GF-D8 (cell line): ENCODE measurements at places on chromosomes 6 and 20.

DNA sequence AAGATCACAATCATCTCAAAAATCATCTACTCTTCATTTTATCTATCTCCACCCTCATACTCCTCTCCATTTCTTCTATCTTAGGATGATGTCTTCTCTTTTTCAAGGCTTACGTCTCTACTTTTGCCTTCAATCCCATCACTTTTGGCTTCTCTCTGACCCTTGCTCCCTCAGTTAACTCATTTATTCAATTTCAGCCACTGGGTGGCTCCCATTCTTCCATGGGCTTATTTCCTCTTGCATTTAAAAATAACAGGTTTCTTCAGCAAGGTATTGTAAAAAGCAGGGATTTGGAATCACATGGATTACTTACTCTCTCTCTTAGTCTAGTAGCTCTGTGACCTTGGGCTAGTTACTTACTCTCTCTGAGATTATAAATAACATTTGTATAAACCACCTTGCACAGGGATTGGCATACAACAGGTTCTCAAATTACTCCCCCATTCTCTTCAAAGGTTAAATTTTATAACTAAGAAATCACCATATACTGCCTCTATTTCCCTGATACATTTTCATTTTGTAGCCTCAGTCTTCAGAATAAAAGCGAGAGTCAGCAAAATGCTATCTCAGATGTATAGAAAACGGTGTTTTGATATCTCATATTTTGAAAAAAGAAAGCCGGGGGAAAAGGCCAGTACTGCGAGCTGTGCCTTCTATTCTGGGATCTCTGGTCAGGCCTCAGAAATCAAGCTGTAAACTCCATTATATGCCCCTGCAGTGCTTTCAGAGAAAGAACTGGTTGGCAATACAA is 5.5 kb downstream of the ZSCAN12 start:
- no peak for DNase-seq

DNA sequence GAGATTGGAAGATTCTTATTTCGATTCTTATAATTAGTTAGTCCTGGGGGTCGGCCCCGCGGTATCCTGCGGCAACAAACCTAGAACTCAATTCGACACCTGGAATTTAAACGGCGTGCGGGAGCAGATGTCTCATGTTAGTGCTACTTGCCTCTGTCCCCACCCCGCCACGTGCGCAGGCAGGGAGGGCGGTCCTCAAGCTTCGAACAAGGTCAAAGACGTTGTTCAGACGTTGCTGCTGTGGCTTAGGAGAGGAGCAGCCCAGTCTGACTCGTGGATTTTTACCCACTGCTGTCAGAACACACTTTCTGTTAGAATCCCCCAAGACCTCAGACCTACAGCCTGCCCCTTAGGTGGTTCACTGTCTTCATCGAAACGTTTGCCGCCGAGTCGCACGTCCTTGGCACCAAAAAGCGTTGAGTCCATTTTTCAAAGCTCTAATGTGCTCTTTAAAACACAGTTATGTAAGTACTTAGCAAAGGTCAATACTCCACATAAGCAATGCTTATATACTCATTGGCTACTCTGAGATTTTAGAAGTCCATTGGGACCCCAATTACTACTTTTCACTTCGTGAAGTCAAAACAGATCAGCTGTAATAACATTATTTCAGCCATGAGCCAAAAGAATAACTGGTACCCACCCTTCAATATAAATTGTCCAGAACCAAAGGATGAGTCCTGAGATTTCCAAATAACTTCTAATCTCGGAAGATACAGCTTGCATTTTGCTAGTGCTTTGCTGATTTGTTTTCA is 2.7 kb upstream of the C6orf62 start:
- no peak for DNase-seq

GRCh38 chr6:25671652-25672051 is 19.6 kb downstream of the SCGN start:
- no peak for DNase-seq

GRCh38 chr20:23091721-23092383 is 5.7 kb upstream of the CD93 start:
- no peak for DNase-seq

- DNase-seq = no peak
These were observed 268.5 kb upstream of the QKI start for GRCh38 chr6:163146036-163146435.

DNA sequence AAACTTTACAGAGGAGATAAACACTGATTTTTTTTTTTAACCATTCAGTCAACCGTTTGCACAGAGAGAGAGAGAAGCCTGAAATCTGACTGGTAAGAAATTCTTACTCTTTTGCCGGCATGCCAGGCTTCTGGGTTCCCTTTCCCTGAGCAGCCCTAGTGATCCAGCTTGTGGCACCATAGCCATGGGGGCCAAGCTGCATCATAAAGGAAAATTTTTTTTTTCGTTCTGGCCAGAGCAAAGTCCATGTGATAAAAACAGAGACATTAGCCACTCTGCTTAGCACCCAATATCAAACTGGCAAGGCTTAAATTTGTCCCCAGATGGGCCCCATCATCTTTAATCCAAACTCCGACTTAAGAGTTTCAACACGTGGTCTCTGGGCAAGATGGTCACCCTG is 44.5 kb downstream of the CEP85L start:
- no peak for DNase-seq

DNA sequence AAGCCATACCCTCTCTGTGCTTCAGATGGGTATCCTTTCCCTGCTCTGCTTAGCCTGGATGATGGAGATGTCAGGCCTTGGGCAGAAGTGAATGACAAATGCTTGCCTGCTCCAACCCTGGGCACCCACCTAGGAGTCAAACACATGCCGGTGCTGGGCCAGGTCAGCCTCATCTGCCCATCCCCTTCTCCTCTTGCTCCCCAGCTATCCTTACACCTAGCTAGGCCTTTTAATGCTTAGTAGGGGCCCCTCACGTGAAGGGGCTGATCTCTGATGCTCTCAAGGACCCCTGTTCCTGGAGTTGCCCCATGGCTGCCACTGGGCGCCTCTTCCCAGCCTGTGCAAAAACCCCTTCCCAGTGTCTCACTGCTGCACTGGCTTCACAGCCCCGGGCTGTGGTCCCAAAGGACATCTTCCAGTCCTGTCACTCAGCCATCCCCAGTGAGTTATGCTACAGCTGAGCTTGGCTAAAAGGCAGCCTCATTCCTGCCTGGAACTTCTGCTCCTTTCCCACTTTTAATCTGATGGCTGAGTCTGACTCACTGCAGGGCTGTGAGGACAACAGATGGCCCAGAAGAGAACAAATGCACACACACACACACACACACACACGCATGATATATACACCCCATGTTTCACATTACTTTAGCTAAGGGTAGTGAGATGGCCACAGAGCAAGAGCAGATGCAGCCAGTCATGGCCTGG is 12.8 kb upstream of the SDCBP2 start:
- no peak for DNase-seq

GRCh38 chr6:46629691-46630090 is 22.9 kb downstream of the CYP39A1 start:
- no peak for DNase-seq

DNA sequence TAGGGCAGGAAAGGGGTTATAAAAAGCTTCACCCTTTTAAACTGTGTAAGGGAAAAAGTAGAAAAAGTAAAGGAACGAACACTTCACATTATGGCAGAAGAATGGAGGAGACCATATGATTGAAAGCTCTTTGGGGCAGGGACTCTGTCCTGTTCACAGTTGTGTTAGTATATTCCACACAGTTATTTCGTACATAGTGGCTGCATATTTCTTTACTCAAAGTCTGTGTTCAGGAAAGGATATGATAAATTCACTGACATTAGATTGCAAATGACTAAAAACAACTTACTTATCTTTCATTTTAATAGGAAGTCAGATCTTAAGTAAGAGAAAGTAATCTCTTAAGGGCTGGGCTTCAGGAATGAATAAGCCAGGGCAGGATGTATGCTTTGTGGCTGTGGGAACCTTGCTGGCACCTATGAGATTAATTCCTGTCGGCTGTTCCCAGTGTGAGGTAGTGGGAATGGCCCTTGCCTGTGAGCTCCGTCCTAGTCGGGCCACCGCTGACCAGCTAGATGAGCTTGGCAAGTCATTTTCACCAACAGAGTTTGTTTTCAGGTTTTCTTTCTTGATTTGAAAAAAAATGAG is 11.2 kb downstream of the PPP1R14C start:
- DNase-seq = no peak

DNA sequence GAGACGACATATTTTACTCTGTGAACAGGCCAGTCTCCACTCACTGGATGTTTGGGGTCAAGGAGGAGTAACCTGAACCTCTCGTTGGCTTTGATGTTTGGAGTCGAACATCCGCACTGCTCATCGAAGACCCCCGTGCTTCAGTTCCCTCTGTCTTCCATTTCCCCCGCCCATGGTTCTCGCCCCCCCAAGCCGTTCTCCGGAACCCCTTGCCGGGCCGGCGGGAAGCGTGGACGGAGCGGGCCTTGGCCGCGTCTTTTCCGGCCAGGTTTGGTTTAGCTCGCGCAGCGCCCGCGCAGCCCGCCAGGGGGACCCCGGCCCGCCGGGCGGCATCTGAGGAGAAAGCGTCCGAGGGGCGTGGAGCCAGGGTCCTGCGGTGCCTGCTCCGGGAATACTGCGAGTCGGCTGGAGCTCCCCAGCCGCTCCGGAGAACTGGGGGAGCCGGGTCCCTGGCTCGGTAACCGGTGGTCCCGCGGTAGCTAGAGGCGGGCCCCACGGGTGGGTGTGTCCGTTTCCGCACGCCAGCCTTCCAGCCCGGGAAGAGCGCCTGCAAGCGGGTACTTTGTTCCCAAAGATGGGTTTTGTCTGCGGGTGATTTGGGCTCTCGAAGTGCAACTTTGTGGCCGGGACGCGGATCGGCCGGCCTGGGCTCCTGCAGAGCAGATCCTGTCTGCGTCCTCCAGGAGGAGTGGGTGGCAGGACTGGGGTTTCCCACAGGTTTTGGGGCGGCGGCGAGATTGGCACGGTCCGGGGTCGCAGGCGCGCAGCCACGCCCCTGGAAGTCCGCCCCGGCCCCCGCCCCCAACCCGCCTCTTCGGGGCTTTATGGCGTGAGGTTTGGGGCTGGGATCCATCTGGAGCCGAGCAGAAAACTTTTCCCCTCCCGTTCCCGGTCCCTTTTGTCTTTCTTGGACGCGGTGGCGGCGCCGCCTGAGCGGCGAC is at the start of gene TMEM200A:
TSS of gene TMEM200A (plus strand) at position 852 of the 941 bp plus-strand sequence. CDS start 74,406 bp downstream, outside the sequence.
- no peak for DNase-seq

- DNase-seq = no peak
These were observed 60.9 kb downstream of the BCAS4 start for GRCh38 chr20:50855498-50856474.

GRCh38 chr6:12301018-12301417 is 10.9 kb downstream of the EDN1 start:
- no peak for DNase-seq

GRCh38 chr6:36615018-36615761 is 21.0 kb downstream of the SRSF3 start:
- DNase-seq = peak; percentile 50

GRCh38 chr6:43338243-43338642 is 29.6 kb upstream of the CRIP3 start:
- DNase-seq = no peak

DNA sequence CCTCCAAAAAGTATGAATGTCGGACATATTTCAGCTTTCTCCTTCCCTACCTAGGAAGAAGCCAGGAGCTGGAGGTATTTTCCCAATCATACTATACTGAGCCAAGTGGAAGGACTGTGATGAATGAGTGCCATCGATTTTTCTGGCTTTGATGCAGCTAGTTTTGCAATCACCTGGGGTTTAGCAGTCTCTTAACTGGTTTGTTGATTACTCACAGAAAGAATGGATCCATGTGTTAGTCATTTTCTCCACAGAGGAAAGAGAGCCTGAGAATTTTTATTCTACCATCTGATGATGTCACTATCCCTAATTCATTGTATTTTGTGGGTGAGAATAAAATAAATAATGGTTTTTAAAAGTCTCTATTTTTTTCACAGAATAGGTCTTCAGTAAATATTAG is 282.9 kb upstream of the RNF217 start:
- DNase-seq = no peak

DNA sequence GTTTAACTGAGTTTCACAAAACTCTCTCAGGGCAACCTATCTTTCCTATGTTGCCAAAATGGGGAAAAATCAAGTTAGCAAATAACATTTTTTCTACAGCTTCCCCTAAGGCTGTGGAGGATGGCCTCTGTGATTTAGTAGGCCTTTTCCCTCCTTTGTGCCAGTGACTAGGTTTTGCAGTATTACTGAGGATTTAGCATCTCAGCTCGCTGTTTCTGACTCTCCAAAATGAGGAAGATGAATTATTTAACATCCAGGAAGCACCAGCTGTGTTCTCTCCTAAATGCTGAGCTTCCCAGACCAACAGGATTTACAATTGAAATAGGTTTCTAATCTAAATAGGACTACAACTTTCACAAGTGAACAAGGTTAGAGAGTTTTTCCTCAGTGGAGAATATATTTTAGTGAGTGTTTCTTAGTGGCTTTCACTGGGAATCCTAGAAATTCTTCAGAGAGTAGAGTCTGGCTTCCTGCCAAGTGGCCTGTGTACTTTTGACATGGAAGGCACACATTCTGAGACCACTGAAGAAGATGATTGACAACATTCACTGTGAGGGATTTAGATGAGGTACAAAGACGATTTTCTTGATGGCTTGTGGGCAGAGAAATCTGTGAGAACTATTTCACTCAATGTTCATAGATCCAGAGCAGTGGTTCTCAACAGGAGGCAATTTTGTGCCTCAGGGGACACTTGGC is 62.4 kb downstream of the PTCHD4 start:
- DNase-seq = no peak

GRCh38 chr6:114897536-114897935 is 554.7 kb upstream of the HS3ST5 start:
- DNase-seq = no peak

- DNase-seq = no peak
These were observed 62.2 kb upstream of the DDR1 start for GRCh38 chr6:30821862-30822784.

DNA sequence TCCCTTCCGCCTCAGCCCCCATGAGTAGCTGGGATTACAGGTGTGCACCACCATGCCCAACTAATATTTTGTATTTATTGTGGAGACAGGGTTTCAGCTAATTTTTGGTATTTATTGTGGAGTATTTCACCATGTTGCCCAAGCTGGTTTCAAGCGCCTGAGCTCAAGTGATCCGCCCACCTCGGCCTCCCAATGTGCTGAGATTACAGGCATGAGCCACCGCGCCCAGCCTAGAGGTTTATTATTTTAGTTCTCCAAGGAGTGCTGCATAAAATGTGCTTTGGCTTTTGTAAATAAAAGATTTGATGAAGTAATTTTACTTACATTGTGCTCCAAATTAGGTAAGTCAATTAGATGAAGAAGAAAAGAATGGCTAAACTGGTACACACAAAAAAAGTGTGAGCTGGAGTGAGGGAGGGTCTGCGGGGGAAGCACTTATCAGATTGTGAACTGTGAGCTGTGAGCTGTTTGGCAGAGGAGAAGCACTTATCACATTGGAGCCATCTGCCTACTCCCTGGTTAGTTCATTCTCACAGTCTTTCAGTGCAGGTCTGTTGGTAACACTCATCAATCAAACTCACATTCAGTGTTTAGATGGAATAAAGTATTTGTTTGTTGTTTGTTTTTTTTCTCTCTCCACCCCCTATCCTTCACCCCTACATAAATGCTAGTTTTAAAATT is 398.0 kb downstream of the EPHA7 start:
- no peak for DNase-seq

- DNase-seq = no peak
These were observed 633 bp downstream of the RPRD1B start for GRCh38 chr20:38034108-38034649.
